ENCODE measurements at places on chromosomes 2 and 18.
A peak's percentile ranks its signal among the peaks of the same experiment; 100 is the strongest.

GRCh38 chr2:195304310-195304709 lies 352.7 kb upstream of the SLC39A10 start:
- no peak for DNase-seq

- DNase-seq, result no peak
These were observed 16.5 kb downstream of the DYNC1I2 start for GRCh38 chr2:171703574-171704347.

DNA sequence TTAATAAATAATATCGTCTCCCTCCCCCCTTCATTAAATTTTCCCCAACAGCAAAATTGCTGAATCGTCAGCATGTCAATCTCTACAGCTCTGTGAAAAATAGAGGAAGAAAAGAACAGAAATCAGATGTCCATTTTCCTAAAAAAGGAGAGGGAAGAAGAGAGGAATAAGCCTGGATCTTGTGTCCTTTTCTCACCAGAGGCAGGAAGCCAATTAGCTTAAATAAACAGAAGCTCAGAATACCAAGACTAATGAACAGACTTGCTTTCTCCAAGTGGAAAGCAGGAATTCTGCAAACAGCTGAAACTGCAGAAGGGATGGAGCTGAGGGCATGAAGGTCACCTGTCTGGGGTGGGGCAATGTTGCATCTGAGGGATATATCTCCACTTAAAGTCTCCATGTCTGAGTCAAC lies 265.7 kb downstream of the CCDC85A start:
- DNase-seq, result no peak

- no peak for DNase-seq
These were observed 94.8 kb downstream of the MYCN start for GRCh38 chr2:16034975-16035746.

- DNase-seq, result no peak
These were observed 98.1 kb upstream of the HS6ST1 start for GRCh38 chr2:128416806-128417205.

GRCh38 chr2:8324164-8324856 lies 357.5 kb upstream of the ID2 start:
- DNase-seq, result no peak

- no peak for DNase-seq
These were observed 177.6 kb upstream of the CCDC68 start for GRCh38 chr18:55136864-55137263.

DNA sequence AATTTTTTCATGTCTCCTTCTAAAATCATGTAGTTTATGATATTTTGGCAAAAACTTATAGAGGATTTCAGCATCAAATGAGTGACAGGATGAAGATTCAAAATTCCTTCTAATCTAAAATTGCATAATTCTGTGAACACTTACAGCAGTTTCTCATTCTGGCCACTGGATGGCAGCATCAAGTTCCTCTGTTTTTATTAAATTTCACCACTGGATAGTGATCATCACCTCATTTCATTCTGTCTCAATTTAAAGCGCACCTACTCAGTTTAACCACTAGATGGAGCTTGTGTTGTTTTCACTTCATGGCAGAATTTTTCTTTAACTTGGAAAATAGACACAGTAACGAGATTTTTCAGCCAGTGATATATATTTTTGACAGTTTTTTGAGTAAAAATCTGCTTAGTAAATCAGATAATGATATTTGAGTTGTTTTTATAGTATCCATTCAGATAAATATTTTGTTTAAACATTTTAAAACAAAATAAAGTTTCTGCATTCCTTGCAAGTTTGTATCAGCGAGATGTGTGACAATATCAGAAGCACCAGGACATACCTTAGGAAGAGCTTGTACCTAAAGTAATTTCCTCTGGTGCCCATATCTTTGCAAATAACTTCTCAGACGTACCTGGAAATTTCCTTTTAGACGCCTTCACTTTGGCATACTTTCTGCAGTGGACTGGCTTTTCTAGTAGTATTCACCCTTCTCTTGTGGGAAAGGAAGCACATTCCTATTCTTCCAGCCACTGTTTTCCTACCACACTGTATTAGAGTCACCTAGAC lies 94.7 kb upstream of the ARHGAP15 start:
- DNase-seq, result peak; percentile 75

DNA sequence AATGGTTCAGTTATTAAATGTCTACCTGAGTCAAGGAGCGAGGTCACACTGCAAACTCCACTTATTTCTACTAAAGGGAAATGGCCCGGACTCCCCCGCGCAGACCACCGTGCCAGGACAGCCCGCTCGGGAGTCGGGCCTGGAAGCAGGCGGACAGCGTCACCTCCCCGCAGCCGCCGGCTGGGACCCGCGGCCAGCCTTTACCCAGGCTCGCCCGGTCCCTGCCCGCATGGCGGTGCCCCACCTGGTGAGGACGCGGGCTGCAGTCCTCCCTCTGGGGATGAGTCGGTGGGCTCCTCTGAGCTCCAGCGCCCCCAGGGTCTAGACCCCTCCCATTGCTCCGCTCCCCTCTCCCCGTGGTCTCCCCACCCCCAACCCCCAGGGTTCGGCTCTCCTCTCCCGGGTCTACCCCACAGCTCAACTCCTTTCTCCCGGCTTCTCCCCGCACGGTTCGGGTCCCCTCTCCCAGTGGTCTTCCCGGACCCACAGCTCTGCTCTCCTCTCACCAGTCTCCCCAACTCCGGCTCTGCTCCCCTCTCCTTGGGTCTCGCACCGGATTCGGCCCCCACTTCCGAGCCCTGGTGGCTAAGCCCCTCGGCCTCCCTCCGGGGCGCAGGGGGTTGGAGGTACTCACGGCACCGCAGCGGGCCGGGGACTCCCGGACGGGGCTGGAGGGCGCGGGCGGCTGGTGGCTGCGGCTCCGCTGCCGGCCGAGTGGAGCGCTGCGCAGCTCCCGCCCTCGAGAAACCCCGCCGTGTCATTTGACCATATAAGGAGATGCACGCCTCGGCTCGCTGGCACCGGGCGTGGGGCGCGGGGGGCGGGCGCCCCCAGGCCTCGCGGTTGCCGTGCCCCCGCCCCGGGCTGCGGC lies at the start of gene FHL2:
FHL2 (minus strand) TSS at position 716 of the 871 bp plus-strand sequence. CDS start 12,535 bp downstream, outside the sequence.
- peak; percentile 61 for DNase-seq

DNA sequence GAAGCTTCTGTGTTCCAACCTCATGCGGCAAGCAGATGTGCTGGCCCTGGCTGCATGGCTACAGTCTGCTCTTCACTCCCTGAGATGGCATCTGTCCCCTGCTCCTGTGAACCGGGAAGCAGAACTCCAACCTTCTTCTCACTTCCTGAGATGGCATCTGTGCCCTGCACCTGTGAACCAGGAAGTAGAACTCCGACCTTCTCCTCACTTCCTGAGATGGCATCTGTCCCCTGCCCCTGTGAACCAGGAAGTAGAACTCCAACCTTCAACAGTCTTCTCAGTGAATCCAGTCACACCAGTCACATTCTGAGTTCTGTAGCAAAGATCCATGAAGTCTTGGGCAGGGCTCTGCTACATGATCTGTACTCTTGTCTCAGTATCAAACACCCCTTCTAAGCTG lies 887.2 kb upstream of the KLHL29 start:
- no peak for DNase-seq

GRCh38 chr2:98378901-98379300 lies 32.6 kb downstream of the CNGA3 start:
- no peak for DNase-seq

GRCh38 chr2:126891681-126892500 lies 6.8 kb upstream of the TEX51 start:
- no peak for DNase-seq

- DNase-seq, result no peak
These were observed 6.0 kb upstream of the FAM98A start for GRCh38 chr2:33605056-33605455.

Data from CD8-positive, alpha-beta memory T cell (primary cell).